ENCODE measurements at places on chromosomes 12 and 14.

DNA sequence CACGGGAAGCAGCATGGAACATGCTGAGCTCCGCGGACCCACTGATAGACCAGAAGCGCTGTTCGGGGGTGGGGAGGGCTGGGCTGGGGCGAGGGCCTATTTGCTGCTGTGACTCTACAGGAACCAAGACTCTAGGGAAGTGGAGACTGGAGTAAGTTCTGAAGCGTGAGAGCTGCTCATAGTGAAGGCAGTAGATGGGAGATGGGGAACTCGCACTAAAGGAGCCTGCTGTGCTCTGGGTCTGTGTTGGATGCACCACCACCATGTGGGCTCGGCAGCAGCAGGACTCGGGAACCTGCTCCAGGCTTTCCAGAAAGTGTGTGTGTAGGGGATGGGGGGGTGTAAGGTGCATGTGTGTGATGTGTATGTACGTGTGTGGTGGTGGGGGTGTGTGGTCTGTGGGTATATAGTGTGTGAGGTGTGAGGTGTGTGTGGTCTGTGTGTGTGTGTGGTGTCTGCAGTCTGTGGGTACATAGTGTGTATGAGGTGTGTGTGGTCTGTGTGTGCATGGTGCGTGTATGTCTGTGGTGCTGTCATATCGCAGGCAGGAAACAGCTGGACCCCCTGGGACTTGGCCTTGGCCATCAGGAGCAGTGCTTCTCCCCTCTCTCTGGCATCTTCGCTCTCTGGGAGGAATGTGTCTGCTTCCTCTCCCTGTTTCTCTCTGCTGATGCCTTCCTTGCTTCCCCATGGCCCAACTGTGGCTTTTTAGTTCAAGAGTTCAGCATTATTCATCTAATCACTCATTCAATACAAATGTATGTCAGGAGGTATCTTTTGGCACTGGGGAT is 378.9 kb downstream of the FUT8 start:
- no peak for DNase-seq

DNA sequence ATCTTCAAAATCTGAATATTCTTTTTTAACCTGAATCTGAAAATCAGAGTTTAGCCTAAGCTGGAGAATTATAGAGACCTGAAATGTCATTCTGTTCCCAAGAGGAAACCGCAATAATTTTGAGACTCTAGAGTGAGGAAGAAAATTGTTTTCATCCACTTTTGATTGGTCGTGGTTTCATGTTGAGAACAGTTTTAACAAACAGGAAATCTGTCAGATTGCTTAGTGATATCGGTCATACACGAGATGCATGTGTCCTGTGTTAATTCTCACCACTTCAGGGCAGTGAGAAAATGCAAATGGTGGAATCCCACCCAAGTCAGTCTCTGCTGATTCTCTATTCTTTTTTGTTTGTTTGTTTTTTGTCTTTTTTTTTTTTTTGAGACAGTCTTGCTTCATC is 1498.5 kb upstream of the TMEM132C start:
- DNase-seq, result no peak

GRCh38 chr14:103021684-103022001 is 35.7 kb downstream of the CDC42BPB start:
- DNase-seq, result no peak

DNA sequence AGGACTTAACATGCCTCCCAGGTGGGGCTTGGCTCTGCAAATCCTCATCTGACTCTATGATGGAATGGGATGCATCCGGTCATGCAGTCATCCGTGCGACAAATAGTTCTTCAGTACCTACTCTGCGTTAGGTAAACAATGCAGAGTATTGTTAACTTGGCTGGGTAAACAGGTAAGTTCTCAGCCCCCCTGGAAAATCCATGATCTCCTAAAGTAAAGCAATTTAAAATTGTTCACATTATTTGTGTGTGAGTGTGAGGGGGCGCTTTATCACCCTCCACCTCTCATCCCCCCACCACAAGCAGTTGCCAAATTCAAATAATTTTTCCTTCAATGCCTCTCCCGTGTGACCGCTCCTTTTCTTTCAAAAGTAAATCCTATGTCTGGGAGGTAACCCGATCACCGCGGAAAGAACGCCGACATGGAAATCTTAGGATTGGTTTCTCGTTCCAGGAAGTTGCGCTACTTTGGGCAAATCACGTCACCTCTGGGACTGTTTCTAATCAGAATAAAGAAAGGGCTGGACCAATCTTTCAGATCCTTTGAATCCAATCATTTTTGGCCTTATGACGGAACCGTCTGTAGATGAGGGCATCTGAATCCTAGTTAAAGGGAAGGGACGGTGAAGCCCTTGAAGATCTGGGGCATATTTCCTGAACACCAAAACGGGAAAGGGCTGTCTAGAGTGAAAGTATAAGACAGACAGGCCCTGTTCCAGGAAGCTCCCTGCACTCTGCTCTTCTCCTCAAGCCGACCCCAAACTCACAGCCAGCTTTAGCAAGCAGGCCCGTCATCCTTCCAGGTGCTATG is 44.0 kb upstream of the SINHCAF start:
- no peak for DNase-seq

DNA sequence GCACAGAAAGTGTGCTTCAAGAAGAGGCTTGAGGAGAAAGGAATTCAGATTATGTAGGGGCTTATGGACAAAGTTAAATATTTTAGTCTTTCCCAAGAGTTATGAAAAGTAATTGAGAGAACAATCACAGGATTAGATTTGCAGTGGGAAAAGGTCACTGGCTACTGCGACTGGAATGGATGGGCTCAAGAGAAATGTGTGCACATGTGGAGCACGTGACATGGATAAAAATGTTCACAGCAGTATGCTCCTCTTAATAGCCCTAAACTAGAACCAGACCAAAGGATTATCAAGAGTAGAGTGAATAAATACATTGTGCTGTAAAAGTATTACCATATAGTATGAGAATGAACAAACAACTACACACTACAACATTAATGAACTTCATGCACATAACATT is 78.1 kb downstream of the ABCD2 start:
- no peak for DNase-seq

DNA sequence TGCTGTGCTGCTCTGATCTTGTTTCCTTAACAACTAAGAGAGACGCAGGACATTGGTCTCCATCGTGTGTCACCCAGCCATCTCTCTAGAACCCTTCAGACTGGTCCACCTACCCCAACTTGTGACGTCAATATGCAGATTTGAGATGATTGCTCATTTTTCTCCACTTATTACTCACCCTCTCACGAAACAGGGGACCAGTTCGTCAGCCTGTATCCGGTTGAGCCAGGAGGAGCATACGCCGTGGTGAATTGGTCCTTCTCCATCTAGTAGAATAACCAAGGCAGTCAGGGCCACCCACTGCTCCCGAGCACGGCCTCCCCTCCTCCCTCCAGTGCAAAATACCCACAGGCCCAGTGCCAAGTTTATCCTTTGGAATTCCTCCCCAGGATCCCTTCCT is 36.2 kb upstream of the FBXO21 start:
- no peak for DNase-seq

- DNase-seq, result no peak
These were observed 17.7 kb downstream of the SMCO2 start for GRCh38 chr12:27464220-27464554.

DNA sequence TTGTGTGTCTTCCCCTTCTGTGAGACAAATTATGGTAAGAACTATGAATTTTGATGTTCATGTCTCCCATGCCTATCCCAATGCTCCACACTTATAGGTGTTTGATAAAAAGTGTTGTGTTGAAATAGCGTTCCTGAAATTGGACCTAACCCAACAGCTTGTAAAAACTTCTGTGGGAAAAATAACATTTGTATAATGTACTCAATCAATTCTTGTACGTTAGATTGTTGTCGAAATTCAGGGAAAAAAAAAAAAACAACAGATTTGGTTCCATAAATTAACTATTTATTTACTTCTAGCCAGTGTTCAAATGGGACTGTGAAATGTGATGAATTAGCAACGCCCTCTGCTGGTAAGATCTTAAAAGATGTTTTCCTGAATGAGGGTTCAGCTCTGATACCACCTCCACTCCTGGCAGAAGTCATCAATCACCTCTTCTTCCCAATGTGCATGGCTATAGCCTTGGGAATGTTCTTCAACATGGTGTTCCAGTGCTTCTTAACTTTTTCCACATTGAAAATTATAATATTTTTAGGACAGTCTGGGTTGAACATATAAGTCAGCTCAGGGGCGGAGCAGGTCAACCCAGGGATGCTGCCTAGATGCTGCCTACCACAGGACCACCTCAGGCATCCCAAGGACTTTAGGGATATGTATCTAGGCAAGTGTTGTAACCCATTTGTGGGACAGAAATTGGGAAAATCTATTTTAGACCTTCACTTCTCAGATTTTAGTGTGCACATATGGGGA is 170.6 kb downstream of the OTOGL start:
- DNase-seq, result no peak

- no peak for DNase-seq
These were observed 37.6 kb downstream of the SINHCAF start for GRCh38 chr12:31288381-31288780.

DNA sequence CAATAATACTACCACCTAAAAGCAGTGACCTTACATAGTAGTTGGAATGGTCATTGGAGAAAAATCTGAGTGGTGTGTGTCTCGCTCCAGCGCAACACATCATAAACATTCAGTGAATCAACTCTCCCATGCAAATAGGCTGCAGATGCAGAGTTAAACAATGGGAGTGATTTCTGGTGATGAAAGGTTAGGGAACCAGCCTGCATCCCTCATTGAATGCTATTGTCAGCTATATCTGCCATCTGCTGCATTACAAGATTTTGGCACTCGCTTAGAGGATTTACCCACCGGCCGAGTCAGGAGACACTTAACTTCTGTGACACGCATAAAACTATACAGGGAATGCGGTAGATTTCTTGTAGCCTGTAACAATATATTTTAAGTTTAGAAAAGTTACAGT is 900.9 kb downstream of the FLRT2 start:
- no peak for DNase-seq

DNA sequence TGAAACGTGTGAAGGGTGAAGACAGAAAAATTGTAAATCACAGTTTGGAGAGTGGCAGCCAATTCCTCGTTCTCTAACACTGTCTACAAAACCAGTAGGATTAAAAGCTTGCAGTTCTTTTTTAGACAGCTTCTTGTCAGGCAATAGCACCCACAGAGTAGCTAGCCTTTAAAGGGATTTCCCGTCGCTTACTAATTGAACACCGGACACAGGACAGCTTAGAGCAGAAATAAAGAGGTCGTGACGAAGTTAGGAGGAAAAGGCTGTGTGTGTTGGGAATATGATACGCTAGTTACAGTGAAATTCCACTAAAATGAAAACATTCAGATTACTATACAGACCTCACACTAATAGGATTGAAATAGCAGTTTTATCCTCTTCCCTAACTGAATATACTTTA is 149.1 kb upstream of the FLRT2 start:
- no peak for DNase-seq
